Epithelial cell of alveolus of lung (primary cell): ENCODE measurements at places on chromosomes 3 and 15. TPM values are rescaled to one million over a fixed set of nuclear protein-coding genes. Genes with fewer than 3 reads are reported as not detected.

CLDN16 gene
- total RNA-seq: 0.26 TPM in 1 of 2 replicates, not detected in the other

CCR9 gene
- total RNA-seq: not detected in 2 replicates

KNG1 gene
- total RNA-seq: not detected in 2 replicates

CP gene
- 1.0 and 1.8 TPM in 2 replicates for total RNA-seq

RPUSD2 gene
- 9.2 and 14.9 TPM in 2 replicates for total RNA-seq

FMN1 gene
- total RNA-seq: 1.3 and 6.2 TPM in 2 replicates

ACTRT3 gene
- total RNA-seq: 3.7 and 3.9 TPM in 2 replicates

CMTM8 gene
- total RNA-seq: 2.2 and 3.3 TPM in 2 replicates

GXYLT2 gene
- total RNA-seq: 29.0 and 33.0 TPM in 2 replicates

TPM1 gene
- total RNA-seq: 134 and 424 TPM in 2 replicates

ACP3 gene
- 2.6 and 3.9 TPM in 2 replicates for total RNA-seq

TMEM212 gene
- total RNA-seq: not detected in 2 replicates

GOLGA8G gene
- total RNA-seq: not detected in 2 replicates

CHRNA5 gene
- 1.0 and 1.3 TPM in 2 replicates for total RNA-seq

AADAC gene
- total RNA-seq: 1.3 TPM in 1 of 2 replicates, not detected in the other

COL6A5 gene
- not detected in 2 replicates for total RNA-seq

GPR160 gene
- 0.39 TPM in 1 of 2 replicates, not detected in the other for total RNA-seq

MUSTN1 gene
- 5.7 TPM in 1 of 2 replicates, not detected in the other for total RNA-seq

PEX5L gene
- total RNA-seq: not detected in 2 replicates
